ENCODE measurements at places on chromosomes 3 and 15.
A peak's percentile ranks its signal among the peaks of the same experiment; 100 is the strongest.

DNA sequence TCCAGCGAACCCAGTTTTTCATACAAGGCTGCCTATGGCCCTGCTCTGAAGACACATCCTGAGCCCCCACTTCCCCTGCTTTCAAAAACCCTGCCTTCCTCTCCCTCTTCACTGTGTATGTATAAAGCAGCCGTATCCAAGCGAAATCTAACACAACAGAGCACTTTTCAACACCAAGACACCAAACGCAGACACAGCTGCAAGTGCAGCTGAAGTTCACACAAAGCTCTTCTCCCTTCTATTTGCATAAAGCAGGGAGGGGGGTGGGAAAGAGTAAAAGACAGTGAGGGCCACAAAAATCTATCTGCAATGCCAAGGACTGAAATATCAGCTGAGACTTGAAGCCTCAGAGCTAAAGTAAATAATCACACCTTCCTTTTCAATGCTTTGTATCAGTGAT is 35.1 kb upstream of the CSPG5 start:
- no peak for DNase-seq

- DNase-seq = no peak
These were observed 472.9 kb upstream of the THBS1 start for GRCh38 chr15:39108021-39108420.

DNA sequence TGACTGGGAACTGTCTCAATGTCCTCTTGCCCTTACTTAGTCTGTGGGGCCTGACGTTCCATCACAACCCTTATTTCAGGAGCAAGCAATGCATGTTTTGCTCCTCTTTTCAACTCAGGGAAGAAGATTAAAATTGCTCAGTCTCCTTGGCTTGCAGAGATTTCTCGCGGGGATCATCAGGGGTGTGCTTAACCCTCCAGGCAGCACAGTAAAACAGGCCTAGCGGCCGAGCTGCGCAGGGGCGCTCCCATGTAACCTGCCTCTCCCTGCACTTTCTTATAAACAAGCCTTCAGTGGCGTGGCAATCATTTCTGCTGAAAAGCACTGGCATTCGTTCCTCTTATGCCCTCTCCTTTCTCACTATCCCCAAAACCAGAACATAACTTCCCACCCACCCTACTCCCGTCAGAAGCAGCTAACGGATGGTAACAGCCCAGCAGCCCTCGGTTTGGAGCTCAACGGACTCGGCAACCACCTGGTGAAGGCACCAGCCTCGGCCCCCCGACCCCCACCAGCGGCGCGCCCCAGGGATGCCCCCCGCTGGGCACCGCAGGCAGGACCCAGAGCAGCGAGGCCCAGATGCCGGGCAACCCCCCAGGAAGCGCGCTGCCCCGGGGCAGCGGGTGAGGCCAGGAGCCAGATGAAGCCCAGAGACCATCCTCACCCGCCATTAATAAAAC is 1.1 kb downstream of the MCF2L2 start:
- DNase-seq = no peak

- DNase-seq = no peak
These were observed 455.7 kb upstream of the THBS1 start for GRCh38 chr15:39125226-39125625.

DNA sequence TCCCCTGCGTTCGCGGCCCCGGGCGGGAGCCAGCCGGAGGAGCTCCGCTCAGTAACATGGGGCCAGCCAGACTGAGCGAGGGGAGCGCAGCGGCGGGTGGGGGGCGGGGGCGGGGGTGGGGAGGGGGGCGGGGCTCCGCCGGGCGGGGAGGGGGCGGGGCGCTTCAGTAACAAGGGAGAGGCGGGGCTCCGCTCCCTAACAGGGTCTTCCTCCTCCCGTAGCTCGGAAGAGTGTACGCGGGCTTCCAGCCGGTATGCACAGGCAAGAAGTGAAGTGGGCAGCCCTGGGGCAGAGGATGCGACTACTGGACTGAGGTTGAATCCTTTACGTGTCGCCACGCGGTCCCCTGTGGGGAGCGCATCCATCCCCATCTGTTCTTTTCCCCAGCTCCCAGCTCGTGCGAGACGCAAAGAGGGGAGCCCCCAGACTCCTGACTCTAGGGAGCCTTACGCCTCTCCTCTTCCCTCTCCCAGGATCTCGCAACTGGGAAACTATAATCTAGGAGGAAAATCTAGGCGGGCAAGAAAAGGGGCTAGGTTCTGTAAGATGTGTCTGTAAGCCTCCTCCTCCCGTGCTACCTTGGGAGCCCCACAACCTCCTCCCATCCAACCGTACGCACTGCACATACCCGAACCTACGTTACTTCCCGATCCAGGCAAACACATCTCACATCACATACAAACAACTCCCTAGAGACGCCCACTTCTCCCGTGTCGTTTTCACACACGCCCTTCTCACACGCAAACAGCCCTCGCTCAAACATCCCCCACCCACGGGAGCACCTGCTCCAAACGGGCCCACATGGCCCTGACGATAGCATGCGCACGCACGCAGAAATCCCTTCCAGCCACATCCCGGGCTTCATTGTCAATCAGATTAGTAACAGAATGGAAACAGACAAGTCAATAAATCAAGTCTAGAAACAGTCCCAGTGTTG is at the start of gene SHF:
SHF (minus strand) TSS at position 73 of the 937 bp plus-strand sequence; CDS start at position 58, 15 bp downstream.
- DNase-seq = peak; percentile 25

GRCh38 chr3:162865466-162865865 is 1368.9 kb downstream of the OTOL1 start:
- no peak for DNase-seq

DNA sequence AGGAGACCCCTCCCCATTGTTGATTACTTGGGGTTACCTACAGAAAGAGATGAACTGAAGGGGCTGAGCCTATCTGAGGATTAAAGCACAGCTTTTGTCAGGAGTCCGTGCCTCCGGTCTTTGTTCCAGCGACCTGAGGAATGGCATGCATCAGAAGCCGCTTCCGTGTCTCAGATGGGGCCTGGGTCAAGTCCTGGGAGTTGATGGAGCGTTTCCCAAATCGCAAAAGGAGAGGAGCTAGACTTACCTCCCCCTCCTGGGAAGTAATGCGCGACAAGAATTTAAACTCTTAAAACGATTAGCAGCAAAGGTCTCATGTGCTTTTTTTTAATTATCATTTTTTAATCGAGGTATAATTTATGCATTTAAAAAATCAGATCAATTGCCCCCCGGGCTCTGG is 983 bp upstream of the ALDH1A3 start:
- DNase-seq = no peak

DNA sequence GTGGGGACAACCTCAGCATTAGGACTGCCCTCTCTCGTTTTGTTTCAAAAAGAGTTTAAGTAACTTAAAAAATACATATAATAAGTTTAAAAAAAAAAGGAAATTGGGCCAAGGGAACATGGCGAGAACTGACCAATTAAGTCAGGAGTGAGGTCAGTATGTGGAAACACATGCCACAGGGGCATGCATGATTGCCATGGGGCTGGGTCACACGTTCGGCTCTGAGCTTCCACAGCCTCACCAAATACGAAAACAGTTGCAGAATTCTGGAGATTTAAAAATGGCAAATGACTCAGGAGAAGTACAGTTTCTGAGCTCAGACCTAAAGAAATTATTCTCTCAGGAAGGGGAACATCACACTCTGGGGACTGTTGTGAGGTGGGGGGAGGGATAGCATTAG is 24.1 kb downstream of the PDE8A start:
- DNase-seq = no peak

GRCh38 chr3:62755285-62755684 is 119.9 kb downstream of the CADPS start:
- no peak for DNase-seq

GRCh38 chr3:160941885-160942494 is 163.2 kb downstream of the B3GALNT1 start:
- no peak for DNase-seq

DNA sequence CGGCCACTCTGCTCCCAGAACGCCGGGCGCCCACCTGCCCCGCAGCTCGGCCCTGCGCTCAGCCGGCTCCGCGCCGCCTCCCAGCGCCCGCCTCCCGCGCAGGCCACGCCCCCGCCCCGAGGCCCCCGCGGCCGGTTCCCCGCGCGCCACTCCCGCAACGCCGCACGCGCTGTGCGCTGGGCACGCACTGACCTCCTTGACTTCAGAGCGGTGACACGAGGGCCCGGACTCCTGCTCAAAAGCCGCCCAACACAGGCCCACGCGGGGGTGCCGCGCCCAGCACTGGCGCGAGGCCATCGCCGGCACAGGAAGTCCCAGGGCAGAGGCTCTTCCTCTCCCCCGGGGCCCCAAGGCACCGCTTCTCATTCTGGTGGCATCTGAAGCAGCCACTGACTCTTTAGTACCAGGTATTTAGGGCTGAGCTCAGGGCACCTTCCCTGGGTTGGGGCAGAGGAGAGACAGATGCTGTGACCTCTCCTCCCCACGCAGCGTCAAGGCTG is 12.4 kb downstream of the TNK2 start:
- peak; percentile 41 for DNase-seq

GRCh38 chr3:58999774-59000160 is 50.1 kb downstream of the CFAP20DC start:
- no peak for DNase-seq

GRCh38 chr3:38582941-38583645 is 66.4 kb downstream of the SCN5A start:
- DNase-seq = peak; percentile 1

GRCh38 chr3:134535186-134535970 is 49.5 kb downstream of the CEP63 start:
- no peak for DNase-seq

DNA sequence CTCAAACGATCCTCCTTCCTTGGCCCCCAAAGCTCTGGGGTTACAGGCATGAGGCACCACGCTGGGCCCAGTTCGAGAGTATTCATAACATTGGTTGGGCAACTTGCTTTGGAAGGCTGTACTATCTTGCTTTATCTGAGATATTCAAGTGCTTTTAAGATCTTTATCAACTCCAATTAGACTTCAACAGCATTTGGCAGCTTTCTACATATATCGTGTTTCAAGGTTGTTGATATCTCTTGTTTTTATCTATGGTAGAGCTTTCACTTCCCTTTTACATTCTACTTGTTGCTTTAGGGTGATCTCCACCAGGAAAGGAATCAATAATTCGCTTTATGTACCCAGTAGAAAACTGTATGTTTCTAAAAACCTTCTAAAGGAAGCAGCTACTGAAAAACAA is 395.3 kb downstream of the IL5RA start:
- peak; percentile 43 for DNase-seq

DNA sequence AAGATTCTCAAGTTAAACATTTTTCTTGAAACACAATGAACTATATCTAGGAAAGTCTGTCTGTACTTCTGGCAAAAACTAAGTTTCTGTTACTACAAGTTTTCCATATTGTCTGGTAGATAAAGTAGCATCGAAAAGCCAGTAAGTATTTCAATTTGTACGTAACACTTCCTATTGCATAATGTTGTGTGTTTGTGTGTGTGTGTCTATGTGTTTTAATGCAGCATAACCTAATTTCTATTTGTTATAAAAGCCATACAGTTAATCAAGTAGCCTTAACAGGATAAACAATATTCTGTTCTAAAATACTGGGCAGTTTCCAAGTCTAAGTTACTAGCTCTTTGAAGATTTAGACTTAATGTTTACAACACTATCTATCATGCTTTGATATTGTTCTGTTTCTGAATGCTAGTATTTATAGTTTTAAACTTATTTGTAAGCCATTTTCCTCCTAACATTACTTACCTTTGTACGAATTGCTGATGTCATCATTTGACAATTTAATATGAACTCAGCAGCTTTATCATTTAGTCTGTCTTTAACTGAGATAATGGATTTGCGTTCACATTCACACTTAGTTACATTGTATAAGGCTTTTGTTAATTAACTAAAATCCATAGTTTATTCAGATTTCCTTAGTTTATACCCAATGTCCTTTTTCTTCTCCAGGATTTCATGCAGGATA is 163.9 kb downstream of the CBLB start:
- DNase-seq = no peak

GRCh38 chr3:14093831-14094230 is 30.8 kb downstream of the CHCHD4 start:
- DNase-seq = no peak

DNA sequence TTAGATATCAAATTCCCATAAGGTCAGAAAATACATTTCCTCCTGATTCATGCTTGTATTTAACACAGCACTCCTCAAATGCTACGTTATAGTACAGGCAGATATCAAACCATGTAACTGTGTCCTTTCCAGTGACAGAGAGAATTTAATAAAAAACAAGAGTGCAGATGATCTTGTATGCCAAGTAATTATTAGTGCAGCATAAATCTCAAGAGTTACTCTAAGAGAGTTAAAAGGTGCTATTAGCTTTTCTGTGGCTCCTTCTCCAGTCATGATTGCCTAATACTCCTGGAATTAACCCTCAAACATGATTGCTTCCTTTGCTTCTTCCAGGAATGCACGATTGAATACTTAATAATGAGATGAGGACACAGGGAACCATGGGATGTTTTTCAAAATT is 413.0 kb upstream of the DPH6 start:
- no peak for DNase-seq

DNA sequence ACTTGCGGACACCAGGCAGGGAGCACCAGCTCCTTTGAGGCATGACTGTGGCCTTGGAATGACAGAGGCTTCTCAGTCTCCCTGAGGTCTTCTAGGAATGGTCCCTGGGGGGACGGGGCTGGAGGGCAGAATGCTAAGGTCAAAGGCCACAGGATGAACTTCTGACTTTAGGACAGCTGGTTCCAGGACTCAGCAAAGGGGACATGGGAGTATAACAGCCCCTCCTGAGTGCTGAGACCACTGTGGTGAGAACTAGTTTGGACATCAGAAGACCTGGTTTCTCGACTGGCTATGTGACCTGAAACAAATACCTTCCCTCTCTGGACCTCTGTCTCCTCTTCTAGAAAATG is 17.8 kb downstream of the ITGA11 start:
- DNase-seq = no peak

DNA sequence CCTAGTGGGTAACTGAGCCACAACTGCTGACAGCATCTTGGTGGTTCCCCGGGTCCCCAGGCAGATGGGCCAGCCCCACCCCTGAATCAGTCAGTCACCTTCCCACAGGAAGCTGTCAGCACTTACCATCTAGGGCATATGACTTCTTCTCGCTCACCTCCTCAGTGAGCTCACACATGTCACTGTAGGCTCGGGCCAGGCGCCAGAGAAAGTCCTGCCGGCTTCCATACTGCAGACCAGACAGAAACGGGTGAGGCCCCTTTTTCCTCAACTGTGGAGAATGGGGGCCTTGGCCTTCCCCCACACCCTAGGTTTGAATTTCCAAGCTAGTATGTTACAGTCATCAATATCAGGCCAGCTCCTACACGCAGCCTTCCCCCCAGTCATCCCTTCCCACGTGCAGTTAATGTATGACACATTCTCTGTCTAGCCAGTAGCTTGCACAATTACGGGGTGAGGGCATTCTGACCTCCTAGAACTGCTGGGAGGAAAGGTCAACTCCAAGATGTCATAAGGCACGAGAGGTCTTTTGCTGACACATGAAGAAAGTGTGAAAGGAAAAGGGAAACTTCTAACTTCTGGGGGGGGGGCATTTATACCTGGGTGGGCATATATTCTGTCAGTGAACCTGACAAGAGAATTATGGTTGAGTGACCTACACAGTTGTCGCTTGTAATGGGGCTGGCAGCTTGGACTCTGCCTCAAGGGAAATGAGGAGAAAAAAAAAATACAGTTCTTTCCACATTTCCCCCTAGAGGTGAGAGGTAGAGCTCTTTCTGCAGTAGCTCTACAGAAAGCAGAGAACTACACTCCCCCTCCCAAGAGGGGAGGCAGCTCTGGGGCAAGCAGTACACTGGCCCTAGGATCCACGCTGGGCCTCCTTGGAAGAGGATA is 10.9 kb downstream of the RMDN3 start:
- no peak for DNase-seq

Data from NCI-H1105 (cell line).